ENCODE measurements at places on chromosomes 4 and X.

DNA sequence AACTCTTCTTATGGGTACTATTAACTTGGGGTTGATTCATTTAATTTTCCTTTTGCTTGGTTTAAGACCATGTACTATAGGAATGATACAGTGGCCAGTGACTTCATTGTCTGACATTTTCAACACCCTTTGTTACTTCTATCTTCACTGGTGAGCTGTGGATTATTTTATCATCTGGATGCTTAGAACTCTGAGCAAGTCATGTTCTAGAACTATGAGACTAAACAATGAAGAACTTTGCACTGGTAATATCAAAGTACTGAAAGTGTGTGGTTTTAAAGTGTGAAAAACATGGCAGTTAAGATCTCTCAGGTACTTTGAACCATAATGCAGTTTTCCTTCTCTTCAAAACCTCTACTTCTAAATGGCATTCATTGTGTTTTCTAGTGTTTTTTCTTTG is 47.8 kb downstream of the MAP7D3 start:
- DNase-seq = no peak

GRCh38 chr4:1364748-1365147 is 17.7 kb downstream of the UVSSA start:
- DNase-seq = no peak

DNA sequence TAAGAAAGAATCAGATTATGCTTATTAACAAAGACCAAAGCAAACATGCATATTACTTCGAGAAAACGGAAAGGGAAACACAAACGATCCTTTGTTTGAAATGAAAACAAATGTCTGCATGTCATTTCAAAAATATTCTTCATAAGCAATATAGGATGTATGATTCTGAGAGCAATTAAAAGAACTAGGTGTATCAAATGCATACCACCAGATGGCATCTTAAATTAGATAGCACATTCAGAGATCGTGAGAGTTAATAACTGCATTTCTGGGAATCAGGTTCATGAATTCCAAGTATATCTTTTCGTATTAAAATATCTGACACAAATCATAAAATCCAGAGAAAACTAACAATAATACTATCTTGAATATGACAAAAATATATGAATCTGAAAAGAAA is 159.5 kb downstream of the PPP3CA start:
- no peak for DNase-seq

GRCh38 chrX:68983004-68983857 is 154.4 kb downstream of the EFNB1 start:
- DNase-seq = no peak

DNA sequence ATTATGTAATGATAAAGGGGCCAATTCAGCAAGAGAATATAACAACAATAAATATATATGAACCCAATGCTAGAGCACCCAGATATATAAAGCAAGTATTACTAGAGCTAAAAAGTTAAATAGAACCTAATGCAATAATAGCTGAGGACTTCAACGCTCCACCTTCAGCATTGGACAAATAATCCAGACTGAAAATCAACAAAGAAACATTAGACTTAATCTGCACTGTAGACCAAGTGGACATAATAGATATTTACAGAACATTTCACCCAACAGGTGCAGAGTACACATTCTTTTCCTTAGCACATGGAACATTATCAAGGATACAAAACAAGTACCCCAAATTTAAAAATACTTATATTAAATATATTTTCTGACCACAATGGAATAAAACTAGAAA is 24.3 kb downstream of the OTC start:
- DNase-seq = no peak
